Left colon (tissue), 2 donors: ENCODE measurements at places on chromosomes 16 and 17. TPM values are rescaled to one million over a fixed set of nuclear protein-coding genes. Genes with fewer than 3 reads are reported as not detected.

Gene LPO
- not detected for total RNA-seq

DNA sequence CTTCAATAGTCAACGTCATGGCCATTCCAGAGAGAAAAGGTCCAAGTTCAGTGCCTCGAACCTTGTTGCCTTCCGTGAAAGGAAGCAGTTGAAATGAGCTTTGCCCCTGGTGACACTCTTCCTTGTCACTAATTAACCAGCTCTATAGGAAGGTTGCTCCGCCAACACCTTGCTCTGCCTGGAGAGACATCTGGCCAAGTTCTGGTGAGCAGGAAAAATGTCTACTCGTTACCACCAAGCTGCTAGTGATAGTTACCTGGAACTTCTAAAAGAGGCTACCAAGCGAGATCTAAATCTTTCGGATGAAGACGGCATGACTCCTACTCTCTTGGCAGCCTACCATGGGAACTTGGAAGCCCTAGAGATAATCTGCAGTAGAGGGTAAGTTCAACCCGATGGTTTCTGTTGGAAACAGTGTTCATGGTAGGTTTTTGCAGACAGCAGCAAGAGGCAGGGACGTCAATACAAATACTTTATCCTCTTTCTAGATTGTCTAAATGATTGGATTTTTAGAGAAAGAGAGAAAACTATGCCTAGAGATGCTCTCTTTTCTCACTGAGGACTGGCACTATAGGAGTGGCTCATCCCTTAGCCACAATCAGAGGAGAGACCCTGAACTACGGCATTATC lies at the start of gene ANKS4B:
Gene ANKS4B (plus strand): TSS at position 179 of the 630 bp plus-strand sequence. CDS start 39 bp downstream, at position 218.
- peak; percentile 60 for DNase-seq

DNA sequence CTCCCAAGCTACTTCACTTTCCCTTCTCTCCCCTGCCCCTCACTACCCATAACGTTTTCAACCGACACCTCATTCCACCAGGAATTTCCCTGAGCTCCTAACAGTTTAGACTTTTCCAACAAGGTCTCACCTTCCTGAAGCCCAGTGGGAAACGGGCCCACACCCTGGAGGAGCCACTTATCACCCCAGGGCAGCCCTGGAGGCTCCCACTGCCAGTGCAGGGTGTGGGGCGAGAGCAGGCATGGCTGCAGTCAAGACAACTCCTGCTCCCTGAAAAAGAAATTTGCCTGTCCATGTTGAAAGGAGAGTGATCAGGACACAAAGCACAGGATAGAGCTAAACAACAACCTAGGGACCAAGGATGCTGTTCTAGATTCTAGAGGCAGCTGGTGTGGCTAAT lies 1.7 kb upstream of the CCNF start:
- DNase-seq: no peak

GRCh38 chr17:44367231-44367979 lies 3.8 kb upstream of the FAM171A2 start:
- no peak for DNase-seq

Gene AIPL1
- not detected for total RNA-seq

DNA sequence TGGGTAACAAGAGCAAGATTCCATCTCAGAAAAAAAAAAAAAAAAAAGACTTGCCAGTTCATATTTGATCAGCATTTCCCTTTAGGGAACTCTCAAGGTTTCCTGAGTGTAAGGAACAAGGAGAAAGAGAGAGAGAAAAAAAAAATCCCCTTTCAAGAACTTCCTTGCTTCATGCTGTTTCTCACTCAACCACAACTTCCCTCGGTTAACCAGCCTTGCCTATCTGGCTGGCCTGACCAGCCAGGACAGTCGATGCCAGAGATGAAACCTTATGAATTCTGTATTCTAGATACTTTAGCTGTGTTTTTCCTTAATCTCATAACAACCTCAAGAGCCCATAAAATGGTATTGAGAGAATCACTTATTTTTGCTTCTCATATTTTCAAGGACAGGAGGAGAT lies 2.6 kb upstream of the N4BP1 start:
- DNase-seq: no peak

- no peak for DNase-seq
These were observed 8.1 kb downstream of the SERPINF1 start for GRCh38 chr17:1769822-1770477.

Gene RGS11
- total RNA-seq: 2.6 TPM

Gene DOC2B
- 2.0 TPM for total RNA-seq

- DNase-seq: no peak
These were observed 15.2 kb upstream of the SSTR5 start for GRCh38 chr16:1057252-1057932.

Gene LRRC3C
- total RNA-seq: not detected

Gene TBX21
- 0.34 TPM for total RNA-seq

Gene PITPNM3
- total RNA-seq: 13.7 TPM

Gene PRSS27
- total RNA-seq: 0.34 TPM

Gene STAT3
- total RNA-seq: 150 TPM

DNA sequence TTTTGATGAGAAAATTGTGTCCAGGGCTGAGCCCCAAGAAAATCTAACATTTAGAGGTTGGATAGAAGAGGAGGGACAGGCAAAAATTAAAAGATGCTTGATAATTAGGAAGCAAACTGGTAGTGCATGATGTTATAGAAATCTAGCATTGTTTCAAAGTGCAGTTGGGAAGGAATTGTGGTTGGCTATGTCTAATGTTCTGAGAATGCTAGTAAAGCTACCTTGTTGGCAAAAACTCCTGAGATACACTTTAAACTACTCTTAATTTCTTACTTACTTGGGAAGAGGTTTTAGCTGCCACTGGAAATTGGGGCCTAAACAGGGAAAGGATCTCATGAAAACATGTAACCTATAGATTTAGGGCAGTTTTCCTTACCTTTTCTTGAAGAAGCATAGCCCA lies 48.3 kb downstream of the MAP2K4 start:
- no peak for DNase-seq

GRCh38 chr16:89358030-89359005 lies 132.0 kb downstream of the ANKRD11 start:
- DNase-seq: no peak

Gene GGNBP2
- 76.4 TPM for total RNA-seq
